ENCODE measurements at places on chromosomes 1 and 21.

DNA sequence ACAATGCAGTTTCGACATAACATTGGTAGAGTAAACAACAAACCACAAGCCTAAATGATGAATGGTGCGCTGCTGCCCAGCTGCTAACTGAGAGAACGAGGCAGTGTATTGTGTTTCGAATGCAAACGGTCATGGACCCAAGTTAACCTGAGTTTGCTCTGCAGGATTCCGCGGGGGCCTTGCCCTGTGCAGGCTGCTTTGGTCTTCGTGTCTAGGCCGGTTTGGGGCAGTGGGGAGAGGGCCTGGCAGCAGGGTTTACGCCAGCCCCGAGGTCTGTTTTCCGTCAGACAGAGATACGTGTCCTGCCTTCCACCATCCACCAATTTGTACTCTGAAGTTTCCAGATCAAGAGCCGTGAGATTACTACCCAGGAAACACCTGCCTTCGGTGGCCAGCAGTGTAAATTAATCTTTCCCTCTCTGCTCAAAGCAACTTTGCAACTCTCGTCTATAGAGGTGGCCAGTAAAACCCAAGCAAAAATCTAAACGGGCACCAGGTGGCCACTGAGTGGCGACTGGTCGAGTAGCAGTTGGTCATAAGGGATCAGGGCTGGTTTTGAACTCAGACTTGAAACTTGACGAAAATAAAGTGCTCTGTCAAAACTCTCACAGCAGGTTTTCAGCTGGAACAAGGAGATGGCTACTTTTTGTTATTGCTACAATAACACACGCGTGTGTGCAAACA, 6.3 kb upstream of the PRDM15 start:
- DNase-seq, result no peak

DNA sequence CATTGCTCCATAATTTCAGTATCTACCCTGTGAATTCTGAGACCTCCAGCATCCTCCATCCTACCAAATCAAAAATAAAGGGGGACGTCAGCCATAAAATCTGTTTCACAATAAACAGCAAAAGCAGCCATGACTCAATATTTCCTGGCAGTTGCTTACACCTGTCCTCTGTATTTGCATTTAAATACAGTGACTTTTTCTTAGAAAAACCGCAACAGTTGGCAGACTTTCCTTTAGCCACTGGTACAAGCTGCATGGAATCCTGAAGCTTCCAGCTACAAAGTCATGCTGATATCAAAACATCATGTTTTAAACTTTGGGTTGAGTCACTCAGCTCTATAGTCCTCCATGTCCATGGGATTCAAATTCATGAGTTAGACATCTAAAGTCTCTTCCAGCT, 278.0 kb upstream of the KAZN start:
- DNase-seq, result no peak

DNA sequence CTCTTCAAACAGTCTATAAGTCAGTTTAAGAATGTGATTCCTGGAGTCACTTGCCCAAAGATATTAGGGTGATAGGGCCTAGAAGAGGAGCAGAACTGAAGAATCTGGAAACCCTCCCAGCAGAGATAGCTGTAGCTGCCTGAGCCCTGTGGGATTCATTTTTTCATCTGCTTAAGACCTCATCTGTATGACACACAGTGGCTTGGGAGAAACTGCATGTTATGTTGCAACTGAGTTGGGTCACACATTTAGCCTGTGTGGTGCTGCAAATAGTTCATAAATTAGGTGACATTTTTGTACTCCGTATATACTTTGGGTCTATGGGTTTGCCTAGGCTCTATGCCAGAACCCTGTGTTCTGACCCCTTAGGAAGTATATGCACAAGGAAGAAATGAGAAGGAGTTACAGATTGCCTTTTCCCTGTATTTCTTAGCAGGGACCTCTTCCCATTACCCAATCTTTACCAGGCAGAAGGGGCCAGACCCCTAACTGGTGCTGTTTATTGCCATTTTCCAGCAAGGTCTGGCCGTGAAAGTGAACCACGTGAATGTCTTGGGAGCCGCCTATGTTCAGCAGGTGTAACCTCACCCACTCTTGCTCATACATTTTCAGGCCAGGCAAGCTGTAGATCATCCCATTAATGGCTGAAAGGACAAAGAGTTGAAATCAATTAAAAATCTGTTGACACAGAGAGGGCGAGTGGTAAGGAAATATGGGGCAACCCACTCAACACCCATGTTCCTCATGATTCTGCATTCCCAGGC, 41.9 kb upstream of the SLC19A2 start:
- no peak for DNase-seq

DNA sequence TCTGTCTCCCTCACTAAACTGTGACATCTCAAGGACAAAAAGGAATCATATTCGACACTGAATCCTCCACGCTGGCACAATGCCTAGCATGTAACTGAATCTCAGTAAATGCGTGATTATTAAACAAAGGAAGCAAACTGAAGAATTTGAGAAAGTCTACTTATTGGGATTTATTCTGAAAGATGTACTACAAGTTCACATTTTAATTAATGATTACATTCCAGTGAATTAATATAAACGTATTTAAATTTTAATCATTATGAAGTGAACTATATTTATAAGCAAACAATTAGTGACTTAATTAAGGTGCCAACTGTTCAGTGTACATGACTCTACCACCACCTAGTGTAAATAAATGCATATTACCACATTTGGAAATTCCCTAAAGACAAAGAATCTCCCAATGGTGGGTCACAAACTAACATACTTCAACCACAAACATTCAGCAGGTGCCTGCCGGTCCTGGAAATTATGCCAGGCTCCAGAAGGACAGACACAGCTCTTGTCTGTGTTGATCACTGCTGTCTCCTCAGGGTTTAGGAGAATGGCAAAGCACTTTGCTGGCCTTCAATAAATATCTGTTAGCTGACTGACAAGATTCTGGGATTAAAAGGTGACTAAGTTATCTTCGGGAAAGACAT, 56.3 kb downstream of the SMYD3 start:
- no peak for DNase-seq

DNA sequence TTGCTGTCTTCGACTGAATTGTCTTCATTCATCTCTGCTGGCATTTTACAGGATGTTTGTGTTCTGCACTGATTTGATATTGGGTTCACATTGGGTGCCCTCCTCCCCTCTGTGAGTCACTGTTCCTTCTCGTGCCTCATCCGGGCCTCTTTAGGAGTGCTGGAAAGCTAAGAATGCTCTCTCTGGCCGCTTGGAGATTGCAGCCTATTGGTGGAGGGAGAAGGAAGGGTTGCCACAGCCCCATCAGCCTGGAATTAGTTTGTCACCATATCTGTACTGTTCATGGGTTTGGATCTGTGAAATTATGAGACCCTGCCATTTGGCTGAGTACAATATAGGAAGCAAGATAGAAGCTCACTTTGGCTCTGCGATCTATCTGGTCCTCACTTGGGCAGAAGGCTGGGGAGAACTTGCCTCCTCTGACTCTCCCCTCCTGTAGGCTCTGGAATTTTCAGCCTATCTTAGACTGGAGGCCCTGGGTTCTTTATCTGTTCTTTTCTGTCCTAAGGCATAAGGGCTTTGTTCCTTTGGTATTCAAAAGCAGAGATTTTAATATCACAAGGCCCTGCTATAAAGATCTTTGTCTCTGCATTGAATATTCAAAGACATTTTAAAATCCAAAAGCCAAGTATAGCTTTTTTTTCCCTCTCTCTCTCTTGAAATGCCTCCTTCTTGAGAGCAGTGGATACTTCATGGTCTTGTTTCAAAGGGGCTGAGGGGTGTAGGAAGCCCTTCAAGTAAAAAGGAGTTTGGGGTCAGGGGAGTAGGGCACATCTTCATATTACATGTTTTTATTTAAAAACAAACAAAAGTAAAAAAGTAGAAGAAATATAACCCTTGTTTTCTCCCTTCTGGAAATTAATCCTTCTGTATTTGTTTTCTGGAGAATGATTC, 347.9 kb downstream of the ZP4 start:
- no peak for DNase-seq
